ENCODE measurements at places on chromosomes 4 and X.

DNA sequence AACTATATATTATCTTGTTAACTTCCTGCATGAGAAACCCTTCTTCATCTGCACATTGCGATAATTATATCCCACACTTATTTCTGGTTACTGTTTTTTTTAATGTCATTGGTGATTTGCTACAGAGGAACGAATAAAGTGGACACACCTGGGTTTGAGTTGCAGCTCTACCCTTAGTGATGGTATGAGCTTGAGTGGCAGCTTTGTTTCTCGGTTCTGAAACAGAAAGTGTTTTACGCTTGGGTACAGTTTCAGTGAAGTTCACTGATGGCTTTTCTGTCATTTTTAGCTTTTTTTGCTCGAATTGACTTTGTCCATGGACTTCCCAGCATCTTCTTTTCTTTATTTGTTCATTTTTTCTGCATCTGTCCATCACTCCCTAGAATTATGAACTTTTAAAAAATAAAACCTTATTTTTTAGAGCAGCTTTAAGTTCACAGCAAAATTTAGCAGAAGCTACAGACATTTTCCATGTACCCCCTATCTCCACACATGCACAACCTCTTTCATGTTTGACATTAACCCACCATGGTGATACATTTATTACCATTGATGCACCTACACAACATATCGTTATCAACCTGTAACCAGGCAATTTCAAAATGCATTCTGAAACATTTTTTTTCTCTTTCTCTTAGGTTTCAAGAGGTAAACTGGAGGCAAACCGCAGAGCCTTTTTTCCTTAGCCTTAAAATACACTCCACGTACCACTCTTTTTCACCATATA lies 1041.6 kb upstream of the PRKX start:
- no peak for DNase-seq

DNA sequence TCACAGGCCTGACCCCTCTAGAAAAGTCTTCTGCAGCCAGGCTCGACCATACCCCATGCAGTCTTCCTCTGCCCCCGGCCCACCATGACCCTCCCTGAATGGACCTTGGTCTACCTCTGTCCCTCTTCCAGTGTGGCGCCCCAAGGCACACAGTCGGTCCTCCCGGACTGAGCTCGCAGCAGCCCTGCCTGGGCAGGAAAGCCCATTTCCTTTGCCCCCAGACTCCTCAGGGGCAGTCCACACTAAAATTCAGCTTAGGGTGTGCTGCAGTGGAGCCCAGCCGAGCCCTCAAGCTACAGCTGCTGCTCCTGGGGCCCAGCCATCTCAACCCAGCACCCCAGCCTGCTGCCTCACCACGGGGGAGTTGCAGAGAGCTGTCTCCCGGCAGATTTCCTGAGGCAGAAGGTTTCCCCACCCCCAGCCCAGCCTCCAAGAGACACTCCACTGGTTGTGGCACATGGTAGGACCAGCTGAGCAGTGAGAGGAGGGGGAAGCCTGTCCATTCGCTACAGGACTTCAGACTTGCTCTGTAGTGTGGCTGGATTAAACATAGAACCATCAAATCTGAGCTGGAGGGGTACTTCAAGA lies 37.5 kb upstream of the IQSEC2 start:
- DNase-seq, result no peak

- peak; percentile 55 for DNase-seq
Observed at GRCh38 chrX:2767631-2768455, 16.0 kb downstream of the XG start.

- no peak for DNase-seq
Observed at GRCh38 chr4:121990489-121990888, 38.6 kb upstream of the TRPC3 start.

DNA sequence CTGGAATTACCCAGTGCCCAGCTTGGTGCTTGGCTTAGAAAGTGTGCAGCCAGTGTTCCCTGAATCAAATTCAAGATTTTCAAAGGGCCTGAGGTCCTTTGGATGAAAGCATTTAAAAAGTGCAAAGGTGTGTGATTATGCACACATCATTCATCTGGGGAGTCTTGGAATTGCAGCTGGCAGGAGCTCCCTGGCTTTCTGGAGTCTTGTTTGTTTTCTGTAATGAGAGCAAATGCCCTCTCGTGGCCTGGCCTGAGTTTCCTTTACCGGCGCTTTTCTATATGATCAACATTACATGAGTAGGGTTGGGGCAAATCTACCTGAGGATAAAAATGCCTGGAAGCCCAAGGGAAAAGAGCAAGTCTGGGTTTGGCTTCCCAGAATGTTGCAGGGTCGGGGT lies 24.6 kb upstream of the SORCS2 start:
- DNase-seq, result no peak

- no peak for DNase-seq
Observed at GRCh38 chrX:68599256-68600152, 48.0 kb upstream of the STARD8 start.

GRCh38 chr4:7984286-7984925 lies 44.7 kb upstream of the AFAP1 start:
- DNase-seq, result peak; percentile 14

DNA sequence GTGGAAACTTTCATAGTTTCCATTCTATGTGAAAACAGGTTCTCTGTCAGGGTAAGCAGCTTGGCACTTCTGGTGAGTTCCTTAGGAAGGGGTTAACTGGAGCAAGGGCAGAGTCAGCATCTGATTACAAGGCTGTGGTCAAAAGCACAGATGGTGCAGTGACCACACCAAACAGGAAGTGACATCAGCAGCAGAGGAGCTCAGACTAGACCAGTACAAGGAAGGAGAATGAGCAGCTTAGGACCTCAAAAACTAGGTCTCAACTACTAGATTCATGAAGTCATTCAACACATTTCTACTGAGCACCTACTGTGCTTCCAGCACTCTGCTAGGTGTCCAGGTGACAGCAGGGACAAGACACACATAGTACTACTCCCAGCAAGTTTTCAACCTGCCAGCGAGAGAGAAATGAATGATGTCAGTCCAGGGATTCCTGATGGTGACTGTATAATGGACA lies 130.2 kb downstream of the AMELX start:
- no peak for DNase-seq

GRCh38 chr4:15118292-15118691 lies 116.0 kb downstream of the CPEB2 start:
- no peak for DNase-seq

- no peak for DNase-seq
Observed at GRCh38 chr4:123941306-123941705, 544.7 kb downstream of the SPRY1 start.

DNA sequence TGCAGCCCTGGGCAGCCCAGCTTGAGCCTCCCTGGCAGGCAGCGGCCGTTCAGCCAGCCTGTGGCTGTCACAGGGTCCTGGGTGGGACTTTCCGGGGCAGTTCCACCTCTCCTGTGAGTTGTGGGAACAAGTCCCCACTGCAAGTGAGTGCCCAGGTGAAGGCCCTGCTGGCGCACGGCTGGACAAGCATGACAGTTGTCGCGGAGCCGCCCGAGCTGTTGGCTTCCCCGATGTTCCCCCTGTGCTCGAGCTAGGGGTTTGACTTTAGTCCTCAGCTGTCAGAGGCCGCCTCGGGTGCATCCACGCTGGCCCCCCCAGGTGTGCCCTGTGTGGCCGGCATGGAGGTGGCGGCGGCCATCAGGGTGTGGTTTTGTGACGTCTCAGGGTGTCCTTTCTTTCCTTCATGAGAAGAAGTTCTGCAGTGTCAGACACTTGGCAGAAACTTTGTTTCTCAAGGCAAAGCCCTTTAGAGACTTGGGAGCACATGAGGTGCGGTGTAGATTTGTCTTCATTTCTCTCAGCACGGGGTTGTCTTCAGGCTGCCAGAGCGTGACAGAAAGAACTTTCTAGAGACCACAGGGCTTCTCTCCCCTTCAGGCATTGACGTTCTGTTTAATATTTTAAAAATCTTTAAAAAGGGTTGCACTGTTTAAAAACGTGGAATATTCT lies 69.4 kb upstream of the HGFAC start:
- DNase-seq, result no peak

DNA sequence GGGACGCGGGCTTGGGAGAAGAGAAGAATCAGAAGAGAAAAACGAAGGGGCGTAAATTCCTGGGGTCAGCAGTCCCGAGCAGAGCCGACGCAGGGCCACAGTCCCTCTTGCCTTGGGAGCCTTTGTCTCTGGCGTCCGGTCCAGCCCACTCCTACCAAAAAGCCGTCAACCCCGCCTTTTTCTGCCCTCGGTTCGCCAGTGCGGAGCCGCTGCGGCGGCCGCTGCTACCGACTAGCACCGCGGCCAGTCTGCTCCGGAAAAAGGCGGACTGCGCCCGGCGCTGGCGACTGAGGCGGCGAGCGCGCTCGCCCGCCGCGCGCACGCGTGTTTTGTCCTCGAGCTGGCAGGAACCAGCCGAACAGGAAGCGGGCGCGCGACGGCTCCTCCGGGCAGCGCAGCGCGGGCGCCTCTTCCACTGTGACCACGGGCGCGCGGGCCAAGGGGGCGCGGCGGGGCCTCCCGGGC lies 502 bp downstream of the HNRNPDL start:
- no peak for DNase-seq

DNA sequence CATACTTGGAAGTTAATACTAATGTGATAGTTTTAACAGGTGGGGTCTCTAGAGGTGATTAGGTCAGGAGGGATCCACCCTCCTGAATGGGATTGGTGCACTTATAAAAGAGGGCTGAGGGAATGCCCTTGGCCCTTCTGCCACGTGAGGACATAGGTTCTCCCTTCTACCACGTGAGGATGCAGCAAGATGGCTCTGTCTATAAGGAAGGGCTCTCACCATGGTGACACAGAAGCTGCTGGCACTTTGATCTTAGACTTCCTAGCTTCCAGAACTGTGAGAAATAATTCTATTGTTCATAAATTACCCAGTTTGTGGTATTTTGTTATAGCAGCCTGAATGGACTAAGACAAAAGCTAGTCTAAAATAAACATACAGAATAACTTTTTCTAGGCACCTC lies 1.0 kb downstream of the AADAT start:
- no peak for DNase-seq

- DNase-seq, result no peak
Observed at GRCh38 chr4:58042176-58042575, 932.0 kb upstream of the IGFBP7 start.

- no peak for DNase-seq
Observed at GRCh38 chrX:79167462-79167861, 23.0 kb downstream of the GPR174 start.

Measured in NCI-H2171 treated with DMSO at 0.1 percent for 48 hours (cell line).